ENCODE measurements at places on chromosomes 4 and X.

- DNase-seq: peak; percentile 37
Observed at GRCh38 chr4:9703391-9703790, 78.0 kb upstream of the DRD5 start.

GRCh38 chr4:32830160-32830559, 2110.0 kb downstream of the PCDH7 start:
- DNase-seq: no peak

- DNase-seq: no peak
Observed at GRCh38 chr4:75733369-75733768, 9.0 kb downstream of the USO1 start.

GRCh38 chr4:7394681-7395451, 39.9 kb downstream of the PSAPL1 start:
- no peak for DNase-seq

GRCh38 chr4:69058410-69059059, 37.7 kb upstream of the UGT2B7 start:
- DNase-seq: no peak

- DNase-seq: no peak
Observed at GRCh38 chr4:52665592-52665991, 6.5 kb upstream of the USP46 start.

DNA sequence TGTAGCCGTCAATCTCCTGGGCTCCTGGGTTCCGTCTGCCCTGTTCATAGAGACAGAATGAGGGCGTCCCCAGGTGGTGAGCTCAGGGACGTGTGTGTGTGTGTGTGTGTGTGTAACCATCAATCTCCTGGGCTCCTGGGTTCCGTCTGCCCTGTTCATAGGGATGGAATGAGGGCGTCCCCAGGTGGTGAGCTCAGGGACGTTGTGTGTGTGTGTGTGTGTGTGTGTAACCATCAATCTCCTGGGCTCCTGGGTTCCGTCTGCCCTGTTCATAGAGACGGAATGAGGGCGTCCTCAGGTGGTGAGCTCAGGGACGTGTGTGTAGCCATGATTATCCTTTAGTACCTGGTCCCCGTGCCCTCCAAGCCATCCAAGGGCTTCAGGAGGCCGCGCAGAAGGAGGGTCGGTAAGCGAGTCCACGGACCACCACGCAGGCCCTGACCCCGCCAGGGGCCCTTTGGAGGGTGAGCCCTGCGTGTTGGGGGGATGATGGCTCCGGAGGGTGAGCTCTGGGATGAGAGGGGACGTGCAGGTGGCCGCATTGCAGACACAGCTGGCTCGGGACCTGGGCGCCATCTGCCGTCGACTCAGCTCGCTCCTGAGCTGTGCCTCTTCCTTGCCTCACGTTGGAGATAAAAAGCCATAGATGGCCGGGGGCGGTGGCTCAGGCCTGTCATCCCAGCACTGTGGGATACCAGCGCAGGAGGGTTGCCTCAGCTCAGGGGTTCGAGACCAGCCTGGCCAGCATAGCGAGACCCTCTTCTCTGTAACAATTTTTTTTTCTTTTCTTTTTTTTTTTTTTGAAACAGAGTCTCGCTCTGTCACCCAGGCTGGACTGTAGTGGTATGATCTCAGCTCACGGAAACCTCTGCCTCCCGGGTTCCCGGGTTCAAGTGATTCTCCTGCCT, 5.4 kb upstream of the GTPBP6 start:
- DNase-seq: peak; percentile 53

GRCh38 chr4:177080388-177080787, 229.3 kb upstream of the NEIL3 start:
- DNase-seq: no peak

- no peak for DNase-seq
Observed at GRCh38 chrX:10152086-10152485, 4.7 kb upstream of the CLCN4 start.

DNA sequence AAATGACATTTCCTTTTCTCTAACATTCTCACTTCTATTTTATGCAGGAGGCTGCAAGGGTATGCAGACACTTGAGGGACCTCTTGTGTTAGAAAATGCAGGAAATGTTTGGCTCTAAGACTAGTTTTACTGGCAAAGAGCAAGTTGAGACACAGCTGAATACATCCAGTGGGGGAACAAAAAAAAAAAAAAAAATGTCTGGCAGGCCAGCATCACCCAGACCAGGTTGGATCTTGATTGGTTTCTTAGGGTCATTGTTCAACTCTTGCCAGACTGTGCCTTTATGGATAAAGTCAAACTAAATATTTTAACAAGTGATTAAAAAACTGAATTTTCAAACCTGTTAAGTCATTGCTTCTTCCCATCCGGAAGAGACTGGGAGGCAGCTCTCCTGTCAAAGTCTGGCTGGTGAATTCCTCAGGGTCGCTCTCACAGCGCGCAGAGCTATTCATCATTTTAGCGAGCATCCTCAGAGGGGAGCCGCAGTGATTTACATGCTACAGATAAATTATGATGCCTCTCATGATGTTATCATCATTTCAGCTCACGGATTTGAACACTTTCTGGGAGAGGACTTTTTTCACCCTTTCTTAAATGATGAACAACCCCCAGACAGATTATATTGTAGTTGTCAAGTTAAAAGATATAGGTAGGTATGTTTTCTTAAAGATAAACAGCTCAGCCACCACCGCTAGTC, 23.6 kb upstream of the PACRGL start:
- no peak for DNase-seq

DNA sequence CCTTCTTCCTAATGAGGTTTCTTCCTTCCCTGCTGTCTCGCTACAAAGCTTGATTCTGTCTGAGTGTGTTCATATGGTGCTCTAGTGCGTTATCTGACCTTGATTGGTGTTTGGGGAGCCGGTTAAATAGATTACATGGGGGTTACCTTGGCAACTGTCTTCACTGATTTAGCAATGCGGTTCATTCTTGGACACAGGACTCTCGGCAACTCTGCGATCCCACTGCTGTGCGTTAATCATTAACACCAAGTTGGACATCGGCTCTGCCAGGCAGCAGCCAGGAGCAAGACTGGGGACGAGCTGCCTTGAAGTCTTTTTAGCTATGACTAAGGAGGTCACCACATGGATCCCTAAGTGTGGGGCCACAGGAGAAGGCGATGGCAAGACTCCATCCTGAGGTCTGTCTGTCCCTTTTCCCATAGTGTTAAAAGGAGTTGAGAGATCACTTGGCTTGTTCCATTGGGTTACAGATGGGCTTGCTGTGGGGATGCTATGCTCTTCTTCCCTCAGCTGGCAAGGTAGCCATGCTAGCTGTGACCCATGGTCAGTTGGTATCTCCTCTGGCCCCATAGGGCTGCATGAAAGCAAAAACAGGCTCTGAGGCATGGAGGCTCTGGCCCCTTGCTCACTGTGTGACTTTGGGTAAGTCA, 93.4 kb upstream of the MAMLD1 start:
- DNase-seq: no peak

DNA sequence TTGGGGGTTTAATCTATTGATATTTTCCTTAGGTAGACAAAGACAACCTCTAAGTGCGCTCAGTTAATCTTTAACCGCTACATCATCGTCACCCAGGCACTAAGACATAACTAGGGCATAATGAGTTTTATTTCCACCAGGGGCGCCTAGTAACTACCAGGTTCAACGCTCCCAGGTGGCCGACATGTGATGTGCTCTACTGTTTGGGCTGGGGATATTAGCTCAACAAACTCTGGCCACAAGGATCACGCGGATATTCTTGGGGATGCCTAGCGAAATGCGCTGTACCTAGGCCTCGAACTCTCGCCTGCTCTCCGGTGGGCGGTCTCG, 915 bp upstream of the RAB33B start:
- DNase-seq: no peak

- DNase-seq: no peak
Observed at GRCh38 chr4:100548200-100548560, 30.4 kb upstream of the EMCN start.

GRCh38 chr4:185396724-185397385, at the start of gene ANKRD37:
ANKRD37 (plus strand) TSS chr4:185396841; CDS start chr4:185396924, 83 bp downstream.
- peak; percentile 46 for DNase-seq

- DNase-seq: no peak
Observed at GRCh38 chr4:140344101-140344500, 29.3 kb upstream of the SCOC start.

DNA sequence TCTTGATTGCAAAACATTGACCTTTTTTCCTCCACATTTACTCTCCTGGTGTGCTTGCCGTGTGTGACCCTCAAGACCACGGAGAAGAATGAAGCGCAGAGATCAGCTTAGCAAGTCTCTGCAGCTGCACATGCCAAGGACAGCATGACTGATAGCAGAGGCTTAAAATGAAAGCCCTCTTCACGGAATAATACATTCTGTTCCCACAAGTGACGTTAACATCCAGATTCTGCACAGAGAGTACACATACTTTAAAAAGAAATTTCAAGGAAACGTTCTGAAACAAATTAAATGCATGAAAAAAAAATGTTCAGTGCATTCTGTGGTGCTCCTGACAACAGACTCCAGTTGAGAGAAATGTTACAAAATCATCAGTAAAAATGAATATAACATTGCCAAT, 60.9 kb downstream of the SLC7A11 start:
- DNase-seq: peak; percentile 45

- peak; percentile 36 for DNase-seq
Observed at GRCh38 chr4:53476232-53477037, 99.0 kb downstream of the FIP1L1 start.

DNA sequence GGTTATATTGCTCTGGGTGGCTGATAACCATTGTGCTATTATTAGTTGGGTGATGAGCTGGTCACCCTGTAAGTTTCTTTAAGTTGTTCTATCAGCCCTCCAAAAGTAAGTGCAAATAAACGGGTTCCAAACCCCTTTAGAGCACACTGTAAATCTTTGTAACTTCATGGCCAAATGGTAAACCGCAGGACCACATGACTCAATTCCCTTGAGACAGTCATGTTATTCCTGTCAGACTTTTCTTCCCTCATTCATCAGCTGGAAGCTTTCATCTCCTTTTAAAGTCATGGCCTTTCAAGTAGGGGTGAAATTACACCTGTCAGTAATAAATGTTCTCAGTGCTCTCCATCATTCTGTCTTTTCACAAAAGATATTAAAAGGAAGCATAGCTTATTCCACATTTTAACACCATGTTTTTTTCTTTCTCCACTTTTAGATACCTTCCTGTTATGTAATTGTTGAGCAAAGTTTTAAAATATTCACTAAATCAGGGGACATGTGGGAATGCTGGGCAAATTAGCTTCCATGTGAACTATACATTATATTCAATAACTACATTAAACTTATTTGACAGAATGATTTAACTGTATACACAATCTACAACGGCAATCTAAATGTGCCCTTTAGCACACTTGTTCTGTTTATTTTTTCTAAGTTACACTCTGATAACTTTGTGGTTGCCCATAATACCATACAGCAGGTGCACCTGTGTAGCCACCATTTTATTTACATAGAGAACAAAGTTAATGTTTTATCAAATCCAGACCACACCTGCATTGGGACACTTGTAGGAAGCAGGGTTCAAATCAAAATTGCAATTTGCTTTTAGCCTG, 275.5 kb downstream of the CFAP299 start:
- no peak for DNase-seq

DNA sequence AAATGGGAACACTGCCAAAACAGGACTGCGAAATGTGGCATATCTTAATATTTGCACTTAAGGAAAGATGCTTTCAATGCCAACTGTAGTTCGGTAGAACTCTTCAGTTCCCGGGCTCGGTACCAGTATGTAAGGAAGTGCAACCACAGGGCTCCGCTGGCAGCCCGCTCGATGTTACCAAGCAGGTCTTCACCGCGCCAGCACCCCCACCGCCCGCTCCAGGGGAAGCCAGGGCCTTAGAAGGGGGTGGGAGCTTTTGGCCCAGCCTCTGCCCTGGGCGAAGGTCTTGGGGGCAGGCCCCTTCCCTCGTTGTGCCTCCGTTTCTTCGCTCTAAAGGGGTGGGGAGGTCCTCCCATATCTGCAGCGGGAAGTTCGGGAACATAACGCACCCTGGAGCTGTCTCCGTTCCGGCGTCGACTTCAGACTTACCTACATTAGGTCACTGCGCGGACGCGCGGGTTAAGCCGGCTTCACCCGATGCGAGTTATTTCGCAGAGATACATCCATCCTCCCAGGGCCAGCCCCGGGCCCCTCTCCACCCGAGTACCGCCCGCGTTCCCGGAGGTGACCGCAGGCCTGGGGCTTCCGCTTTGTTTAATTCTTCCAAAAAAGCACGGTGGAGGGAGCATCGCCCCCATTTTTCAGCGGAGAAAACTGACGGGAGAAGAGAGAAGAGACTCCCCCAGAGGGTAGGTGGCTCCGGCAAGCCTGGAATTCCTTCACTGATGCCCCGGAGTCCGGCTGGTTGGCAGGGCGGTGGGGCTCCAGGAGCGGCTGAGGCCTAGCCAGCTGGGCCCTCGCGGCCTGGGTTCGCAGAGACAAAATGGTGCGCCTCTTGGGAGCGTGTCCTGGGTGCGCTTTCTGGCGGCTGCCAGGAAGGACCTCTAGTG, 1.0 kb upstream of the HMX1 start:
- DNase-seq: no peak

DNA sequence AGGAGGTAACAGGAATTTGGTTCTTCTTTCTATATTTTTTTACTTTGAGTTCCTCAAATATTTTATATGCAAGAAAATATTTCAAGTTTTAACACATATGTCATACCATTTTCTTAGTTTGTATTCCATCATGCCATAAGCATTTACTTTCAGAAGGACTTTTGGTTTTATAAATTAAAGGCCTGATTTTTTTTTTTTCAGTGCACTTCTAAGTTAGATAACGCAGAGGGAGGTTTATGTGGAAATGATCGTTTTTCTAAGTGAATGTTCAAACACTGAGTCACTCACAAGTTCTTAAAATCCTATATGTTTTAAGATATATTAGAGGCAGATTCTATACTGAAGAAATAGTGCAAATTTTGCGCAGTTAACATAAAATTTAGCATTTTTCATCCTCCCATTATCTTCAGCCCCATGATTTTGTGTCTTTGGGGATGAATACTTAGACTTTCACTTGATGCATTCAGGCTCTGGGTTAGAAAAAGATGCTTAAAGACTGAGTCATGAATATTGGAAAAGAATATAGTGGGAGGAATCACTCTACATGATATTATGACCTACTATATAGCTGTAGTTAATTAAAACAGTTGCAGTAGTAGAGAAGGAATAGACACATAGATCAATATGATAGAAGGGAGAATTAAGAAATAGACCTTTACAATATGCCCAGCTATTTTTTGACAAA, 54.9 kb downstream of the COL4A5 start:
- no peak for DNase-seq

DNA sequence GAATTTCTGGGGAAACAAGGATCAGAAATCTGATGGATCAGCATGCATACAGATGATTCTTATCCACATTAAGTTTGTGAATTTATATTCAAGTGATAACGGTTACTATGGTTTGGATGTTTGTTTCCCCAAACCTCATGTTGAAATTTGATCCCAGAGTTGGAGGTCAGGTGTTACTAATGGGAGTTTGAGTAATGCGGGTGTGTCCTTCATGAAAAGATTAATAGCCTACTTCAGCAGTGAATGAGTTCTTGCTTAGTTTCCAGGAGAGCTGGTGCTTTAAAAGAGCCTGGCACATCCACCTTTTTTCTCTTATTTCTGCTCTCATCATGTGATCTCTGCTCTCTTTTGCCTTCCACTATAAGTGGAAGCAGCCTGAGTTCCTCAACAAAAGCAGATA, 712.4 kb downstream of the IL1RAPL1 start:
- DNase-seq: no peak

GRCh38 chr4:4680758-4681157, 138.9 kb upstream of the STX18 start:
- DNase-seq: no peak

Measured in left cardiac atrium (tissue), 4 donors.